Umbilical cord (tissue), 2 donors: ENCODE measurements at places on chromosomes 6 and 20.

- no peak for DNase-seq
Observed at GRCh38 chr6:134466771-134467525, 149.0 kb upstream of the SGK1 start.

DNA sequence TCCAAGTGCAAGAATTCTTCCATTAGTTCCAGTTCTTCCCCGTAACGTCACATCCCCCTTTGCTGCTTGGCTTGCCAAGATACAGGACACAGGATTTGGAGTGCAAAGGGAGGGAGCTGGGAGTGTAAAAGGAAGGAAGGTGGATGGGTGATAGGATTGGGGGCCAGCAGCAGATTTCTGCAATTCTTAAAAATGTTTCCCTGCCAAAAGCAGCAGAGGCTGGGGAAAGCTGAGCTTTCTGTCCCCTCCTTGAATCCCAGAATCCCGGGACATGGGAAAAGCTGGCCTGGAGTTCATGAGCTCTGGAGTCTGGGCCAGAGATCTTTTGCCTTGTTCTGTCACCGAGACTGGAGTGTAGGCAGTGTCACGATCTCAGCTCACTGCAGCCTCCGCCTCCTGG lies 60.0 kb upstream of the EPB41L1 start:
- DNase-seq, result peak; percentile 48

DNA sequence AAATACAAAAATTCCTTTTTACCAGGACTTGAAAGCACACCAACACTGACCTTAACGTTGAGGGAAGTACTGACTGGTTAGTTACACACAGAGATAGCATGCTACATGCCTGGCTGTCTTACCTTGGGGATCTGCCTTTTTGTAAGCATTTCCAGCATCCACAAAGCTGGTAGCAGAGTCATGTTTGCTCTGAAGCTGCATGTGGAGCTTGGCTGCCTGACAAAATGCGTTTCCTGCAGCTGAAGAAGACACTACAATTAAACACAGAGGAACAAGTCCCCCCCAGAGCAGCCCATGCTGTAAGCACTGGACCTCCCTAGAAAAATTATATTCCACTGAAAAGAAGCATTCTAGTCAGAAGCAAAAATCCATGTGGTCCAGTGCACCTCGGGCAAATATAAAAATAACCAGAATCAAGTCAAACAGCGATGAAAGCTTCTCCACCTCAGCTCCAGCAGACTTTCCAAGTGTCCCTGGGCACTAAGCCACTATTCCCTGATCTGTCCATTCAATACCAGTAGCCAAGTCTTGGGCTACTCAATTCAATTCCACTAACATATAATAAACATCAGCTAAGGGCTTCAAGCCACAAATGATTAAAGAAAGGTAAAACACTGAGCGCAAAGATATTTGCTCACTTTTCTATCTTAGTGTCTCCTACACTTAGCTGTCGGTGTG lies 24.2 kb downstream of the NAPB start:
- DNase-seq, result no peak

- no peak for DNase-seq
Observed at GRCh38 chr6:101268541-101268940, 125.0 kb upstream of the GRIK2 start.

DNA sequence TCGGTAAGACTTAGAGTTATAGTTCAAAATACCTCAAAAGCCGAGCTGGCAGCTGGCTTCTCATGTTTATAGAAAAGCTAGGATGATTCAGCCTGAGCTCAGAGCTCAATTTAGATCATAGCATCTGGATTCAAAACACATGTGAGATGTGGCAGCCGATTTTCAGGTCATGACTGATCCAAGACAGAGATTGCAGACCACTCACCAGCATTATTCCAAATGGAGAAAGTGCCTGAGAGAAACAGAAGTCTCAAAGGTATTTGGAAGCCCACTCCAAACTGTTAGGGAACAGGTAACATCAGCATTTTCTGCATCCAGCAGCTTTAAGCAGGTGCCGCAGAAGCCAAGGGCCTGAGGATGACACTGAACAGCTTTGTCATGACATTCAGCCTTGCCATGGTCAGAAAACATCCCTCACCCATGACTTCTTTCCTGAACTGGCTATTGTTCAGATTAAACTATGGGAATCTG lies 102.2 kb downstream of the BACH2 start:
- peak; percentile 90 for DNase-seq

GRCh38 chr20:14956026-14956425 lies 618.6 kb upstream of the FLRT3 start:
- no peak for DNase-seq

GRCh38 chr6:142697001-142697335 lies 248.0 kb downstream of the HIVEP2 start:
- no peak for DNase-seq

- no peak for DNase-seq
Observed at GRCh38 chr20:22619272-22619671, 34.9 kb upstream of the FOXA2 start.

DNA sequence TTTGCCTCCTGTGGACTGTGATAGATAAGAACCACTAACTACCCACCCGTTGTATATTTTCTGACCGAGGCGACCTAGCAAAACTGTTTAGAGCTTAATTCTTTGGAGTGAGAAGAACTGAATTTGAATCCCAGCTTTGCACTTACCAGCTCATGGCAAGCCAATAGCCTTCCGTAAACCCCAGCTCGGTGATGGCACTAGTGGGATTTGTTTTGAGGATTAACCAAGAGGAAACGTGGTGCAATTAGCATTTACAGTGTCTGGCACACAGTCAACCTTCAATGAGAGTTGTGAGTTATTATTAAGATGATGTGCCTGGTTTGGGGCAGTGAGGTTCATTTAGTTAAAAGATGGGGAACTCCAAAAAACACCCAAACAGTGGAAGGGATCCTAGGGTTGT lies 12.3 kb upstream of the DSP start:
- DNase-seq, result no peak

GRCh38 chr6:145352382-145353080 lies 382.8 kb downstream of the EPM2A start:
- DNase-seq, result no peak

GRCh38 chr6:33241968-33242367 lies 29.7 kb downstream of the VPS52 start:
- DNase-seq, result no peak

GRCh38 chr20:53757472-53757913 lies 163.9 kb upstream of the ZNF217 start:
- DNase-seq, result no peak

- peak; percentile 93 for DNase-seq
Observed at GRCh38 chr20:39986173-39986904, 702.7 kb downstream of the MAFB start.

DNA sequence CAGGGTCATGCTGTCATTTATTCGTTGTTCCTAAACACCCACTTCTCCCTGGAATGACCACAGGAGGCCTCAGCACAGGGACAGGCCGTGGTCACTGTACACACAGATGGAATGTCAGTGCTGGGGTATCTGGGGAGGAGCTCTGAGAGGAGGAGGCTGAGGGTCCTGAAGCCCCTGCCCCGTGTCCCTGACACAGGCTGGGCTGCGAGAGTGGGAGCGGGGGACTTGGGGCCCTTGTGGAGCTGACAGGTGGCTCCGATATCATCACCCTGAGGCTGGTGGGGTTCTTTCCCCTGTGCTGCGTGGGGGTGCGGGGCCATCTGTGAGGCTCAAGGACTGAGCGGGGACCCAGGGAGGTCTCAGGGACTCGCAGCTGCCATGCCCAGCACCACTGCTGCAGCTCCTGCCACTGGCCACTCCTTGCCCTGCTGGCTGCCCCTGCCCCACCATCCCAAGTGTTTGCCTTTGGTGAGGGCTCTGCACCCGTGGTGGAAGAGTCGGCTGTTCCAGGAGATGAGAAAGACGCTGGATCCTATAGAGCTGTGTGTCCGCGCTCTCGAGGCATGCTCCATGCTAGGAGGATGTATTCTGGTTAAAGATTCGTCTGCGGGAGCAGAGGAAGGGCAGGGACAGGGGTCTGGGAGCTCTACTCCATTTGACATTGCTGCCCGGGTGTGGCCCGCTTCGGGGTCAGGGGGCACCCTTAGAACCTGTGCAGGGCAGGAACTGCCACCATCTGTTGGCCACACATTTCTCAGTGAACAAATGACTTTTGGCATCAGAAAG lies 18.9 kb downstream of the NPEPL1 start:
- no peak for DNase-seq
